AG10803 (cell line): ENCODE measurements at places on chromosomes 16 and 17.

DNA sequence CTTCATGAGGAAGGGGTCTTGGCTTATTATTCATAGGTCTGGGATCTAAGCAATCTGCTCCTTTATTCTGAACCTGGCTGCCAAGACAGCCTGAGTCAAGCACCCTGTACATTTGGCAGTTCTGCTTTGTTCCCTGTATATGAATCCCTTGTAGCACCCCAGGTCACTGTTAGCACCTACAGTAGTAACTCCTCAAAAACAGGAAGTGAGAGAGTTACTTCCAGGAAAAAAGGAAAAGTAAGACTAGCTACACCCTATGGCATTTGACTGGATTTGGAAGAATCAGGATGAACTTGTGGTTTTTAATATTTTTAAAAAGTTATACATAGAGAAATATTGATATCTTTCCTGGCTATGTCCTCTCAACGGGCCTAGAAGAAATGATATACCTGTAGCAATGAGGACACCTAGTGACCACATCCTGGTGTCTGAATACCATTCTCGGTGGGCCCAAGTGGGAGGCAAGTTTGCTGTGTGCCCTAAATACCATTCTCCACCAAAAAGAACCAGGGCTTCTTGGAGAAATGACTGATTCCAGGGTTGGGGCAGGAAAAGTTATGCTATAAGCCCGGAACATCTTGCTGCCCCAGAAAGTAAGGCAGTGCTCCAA lies 9.9 kb downstream of the ANKRD40 start:
- DNase-seq = no peak

GRCh38 chr16:12750554-12750918 lies 53.2 kb downstream of the CPPED1 start:
- no peak for DNase-seq

- no peak for DNase-seq
These were observed 44.8 kb downstream of the BEAN1 start for GRCh38 chr16:66471716-66472393.

GRCh38 chr17:56910509-56911235 lies 3.2 kb downstream of the TRIM25 start:
- no peak for DNase-seq

DNA sequence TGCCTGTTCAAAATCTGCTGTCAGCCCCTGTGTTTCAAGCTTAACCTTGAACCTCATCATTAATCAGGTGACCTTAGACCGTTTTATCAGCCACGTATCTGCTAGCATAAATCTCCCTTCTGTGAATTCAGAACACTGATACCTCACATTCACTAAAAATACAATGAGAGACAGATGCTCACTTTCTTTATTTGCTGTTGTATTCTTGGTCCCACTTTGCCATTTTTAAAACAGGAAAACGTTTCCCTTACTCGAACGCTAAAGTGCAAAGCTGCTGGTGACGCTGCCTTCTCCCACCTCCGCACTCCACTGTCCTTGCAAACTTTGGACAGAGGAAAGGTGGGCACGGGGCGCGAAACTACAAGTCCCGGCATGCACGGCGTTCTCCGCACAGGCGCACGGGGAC lies 220 bp upstream of the ARHGAP44 start:
- no peak for DNase-seq

DNA sequence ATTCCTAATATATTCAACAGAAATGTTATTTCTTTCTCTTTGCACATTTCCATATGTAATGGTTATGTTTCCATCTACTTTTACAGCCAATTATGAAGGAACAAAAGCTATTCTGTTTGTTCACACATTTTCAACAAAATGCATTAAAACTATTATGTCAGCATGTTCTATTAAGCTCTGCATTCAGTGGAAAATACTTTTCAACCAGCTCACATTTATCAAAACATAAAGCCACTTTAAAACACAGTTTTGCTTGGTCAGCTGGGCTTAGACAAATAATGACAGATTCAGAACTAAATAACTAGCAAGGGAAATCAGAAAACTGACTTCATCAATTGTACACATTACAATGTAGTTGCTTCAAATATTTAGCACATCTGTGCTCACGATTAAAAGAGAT lies 6.9 kb downstream of the SALL1 start:
- no peak for DNase-seq

DNA sequence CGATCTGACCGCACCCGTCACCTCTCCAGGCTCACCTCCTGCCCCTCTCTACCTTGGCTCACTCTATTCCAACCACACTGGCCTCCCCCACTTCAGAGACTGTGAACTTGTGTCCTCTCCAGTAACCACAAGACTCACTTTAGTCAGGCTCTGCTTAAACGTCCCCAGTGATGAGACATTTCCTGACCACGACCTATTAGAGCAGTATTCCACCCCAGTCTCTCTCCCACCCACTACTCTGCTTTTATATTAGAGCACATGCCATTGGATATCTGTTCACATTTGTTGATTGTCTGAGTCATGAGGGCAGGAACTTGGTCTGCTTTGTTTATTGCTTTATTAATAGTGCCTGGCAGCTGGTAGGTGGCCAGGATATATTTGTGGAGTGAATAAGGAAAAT lies 20.1 kb downstream of the COX11 start:
- DNase-seq = peak; percentile 76

DNA sequence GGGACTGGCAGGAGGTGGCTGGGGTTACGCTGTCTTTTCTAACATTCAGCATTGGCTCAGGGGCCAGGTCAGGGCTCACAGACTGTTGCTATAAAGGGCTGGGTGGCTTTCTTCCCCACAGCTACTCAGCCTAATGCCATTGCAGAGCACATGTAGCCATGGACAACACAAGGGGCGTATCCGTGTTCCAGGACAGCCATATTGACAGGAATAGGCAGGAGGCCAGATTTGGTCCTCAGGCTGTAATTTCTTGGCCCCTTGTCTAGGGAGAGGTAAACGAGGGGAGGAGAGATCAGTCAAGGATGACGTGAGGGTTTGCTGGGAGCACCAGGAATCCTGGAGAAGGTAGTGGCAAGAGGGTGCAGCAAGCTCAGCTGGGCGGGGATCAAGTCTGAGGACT lies 21.2 kb upstream of the MYO15B start:
- no peak for DNase-seq

- DNase-seq = peak; percentile 32
These were observed 206.7 kb downstream of the PARN start for GRCh38 chr16:14423344-14423743.

DNA sequence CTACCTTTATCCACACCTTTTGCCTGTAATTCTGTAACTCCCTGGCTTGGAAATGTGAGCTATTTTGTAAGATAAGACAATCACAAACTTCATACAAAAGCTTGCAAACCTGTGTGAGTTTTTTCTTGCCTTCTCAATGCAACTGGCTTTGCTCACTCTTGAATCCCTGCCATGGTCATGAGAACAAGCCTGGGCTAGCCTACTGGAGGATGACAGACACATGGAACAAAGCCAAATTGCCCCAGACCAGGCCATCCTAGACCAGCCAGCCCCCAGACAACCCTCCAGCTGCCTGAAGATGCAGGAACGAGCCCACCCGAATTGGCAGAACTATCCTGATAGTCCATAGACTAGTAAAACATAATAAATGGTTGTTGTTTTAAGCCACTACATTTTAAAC lies 466.6 kb upstream of the ERCC4 start:
- peak; percentile 56 for DNase-seq

DNA sequence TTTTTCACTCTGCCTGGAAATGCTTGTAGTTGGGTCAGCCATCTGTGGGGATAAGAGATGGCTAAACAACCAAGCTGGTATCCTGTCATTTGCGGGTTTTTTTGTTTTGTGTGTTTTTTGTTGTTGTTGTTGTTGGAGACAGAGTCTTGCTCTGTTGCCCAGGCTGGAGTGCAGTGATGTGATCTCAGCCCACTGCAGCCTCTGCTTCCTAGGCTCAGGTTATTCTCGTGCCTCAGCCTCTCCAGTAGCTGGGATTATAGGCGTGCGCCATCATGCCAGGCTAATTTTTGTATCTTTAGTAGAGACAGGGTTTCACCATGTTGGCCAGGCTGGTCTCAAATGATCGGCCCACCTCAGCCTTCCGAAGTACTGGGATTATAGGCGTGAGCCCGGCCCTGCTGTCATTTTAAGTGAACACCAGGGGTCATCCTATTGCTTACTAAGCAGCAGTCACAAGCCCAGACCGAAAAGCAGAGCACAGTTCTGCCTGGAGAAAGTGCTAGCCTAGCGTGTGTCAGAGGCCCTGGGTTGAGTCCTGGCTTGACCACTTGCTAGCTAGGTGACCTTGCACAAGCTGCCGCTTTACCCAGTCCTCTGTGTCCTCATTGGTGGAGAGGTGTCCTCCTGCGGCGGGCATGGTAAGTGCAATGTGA lies 4.6 kb downstream of the SMCR8 start:
- peak; percentile 77 for DNase-seq

- no peak for DNase-seq
These were observed 2.0 kb upstream of the ZNF263 start for GRCh38 chr16:3281222-3281820.

DNA sequence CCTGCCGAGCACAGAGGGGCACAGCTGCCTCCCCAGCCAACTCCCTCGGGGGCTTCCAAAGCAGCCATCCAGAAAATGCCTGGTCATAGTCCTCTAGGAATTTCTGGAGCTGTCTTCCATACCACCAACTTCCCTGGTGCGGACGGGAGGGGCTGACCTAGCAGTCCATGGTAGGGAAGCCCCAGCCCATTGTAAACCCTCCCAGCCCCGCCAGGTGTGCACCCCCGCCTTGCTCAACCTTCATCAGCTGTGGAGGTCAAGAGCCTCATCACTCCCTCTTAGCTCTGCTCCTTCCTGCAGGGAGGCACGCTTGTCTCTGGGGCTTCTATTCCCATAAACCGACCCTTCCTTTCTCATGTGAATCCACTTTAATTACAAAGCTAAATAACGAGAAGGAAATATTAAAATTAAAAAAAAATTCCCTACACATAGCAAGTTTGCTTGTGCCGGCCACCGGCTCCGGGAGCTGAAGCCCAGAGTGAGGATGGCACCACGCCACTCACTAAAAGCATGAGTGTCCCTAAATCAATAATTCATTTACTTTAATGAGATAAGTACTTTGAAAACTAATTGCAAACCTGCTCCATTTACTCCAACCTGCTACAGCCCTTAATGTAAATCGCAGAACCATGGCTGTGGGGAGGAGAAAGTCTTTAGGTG lies 181.4 kb downstream of the ENGASE start:
- DNase-seq = no peak

DNA sequence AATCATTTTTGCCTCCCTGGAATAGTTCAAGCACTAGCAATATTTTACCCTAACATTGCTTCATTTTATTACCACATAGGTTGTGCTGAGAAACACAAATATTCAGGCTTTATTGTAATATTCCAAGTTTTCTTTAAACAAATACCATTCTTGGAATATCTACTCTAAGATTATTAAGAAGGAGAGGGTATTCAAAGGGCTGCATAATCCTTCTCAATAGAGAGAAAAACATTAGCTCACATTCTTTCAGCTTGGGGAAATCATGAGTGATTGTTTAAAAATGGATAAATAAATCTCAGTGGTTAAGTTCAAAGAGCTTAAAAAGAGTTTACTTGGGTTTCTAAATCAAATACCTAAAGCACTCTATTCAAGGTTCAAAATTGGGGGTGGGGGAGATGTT lies 111.9 kb upstream of the CORO6 start:
- DNase-seq = peak; percentile 12

GRCh38 chr16:739560-740458 lies 988 bp downstream of the CIAO3 start:
- no peak for DNase-seq

- DNase-seq = no peak
These were observed 35.0 kb upstream of the C17orf78 start for GRCh38 chr17:37340804-37341203.

DNA sequence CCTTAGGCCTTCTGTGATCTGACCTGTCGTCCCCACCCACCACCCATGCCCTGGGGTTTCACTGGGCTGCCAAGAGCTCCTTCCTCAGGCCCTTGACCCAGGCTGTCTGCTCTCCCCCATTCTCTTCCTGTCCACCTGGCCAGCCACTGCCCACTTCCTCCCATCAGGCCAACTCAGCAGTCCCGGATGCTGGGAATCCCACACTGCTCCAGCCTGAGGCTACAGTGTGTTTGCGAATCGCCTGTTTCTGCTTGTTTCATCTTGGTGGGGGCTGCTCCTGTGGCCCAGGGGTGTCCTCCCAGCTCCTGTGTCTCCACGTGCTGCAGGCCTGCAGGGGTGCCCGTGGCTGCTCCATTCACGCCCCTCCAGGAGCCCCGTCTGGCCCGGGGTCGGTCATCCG lies 839 bp upstream of the METRN start:
- DNase-seq = no peak

DNA sequence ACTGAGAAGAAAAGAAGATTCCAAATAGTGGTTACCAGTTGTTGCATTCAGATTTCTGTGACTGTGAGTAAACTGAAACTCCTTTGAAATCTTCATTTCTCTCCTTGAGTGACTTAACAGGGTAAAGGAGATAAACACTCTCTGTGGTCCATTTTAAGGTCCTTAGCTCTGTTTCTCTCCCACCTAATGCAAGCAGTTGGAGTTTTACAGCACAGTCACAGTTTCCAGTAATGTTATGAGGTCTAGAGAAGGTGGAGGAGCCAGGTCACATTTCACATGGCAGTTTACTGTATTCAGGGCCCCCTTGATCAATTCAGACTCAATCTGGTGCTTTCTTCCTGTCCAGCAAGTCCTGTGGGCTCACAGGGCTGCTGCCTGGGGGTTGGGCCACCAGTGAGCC lies 32.2 kb upstream of the SLC12A3 start:
- DNase-seq = no peak

- no peak for DNase-seq
These were observed 31.6 kb downstream of the SERPINF1 start for GRCh38 chr17:1793447-1793806.

DNA sequence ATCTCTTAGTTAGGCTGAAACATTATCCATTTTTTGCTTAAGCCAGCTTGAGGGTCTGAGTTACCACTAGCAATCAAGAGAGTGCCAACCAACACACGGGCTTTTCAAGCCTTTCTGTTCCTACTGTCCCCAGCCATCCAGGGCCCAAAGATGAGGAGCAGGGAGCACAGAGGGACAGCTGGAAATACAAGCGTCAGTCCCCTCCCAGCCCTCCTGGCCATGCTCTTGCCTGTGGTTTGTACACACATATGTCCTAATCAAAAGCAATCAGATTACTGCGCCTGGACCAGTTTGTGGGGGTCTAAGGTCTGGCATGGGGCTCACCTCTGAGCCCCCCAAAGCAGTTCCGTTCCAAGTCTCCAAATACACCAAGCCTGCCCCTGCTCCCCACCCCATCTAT lies 3.5 kb downstream of the CORO7 start:
- no peak for DNase-seq

GRCh38 chr16:78317564-78318240 lies 218.2 kb downstream of the WWOX start:
- DNase-seq = no peak

GRCh38 chr16:15672514-15673167 lies 22.6 kb downstream of the NDE1 start:
- DNase-seq = peak; percentile 99

- DNase-seq = no peak
These were observed 40.0 kb downstream of the GRB7 start for GRCh38 chr17:39777534-39778365.

GRCh38 chr16:85172455-85173145 lies 60.3 kb upstream of the CIBAR2 start:
- peak; percentile 54 for DNase-seq
